Suppressor macrophage treated with lipopolysaccharide for 1 hour (primary cell): ENCODE measurements at places on chromosomes 6 and 20.

DNA sequence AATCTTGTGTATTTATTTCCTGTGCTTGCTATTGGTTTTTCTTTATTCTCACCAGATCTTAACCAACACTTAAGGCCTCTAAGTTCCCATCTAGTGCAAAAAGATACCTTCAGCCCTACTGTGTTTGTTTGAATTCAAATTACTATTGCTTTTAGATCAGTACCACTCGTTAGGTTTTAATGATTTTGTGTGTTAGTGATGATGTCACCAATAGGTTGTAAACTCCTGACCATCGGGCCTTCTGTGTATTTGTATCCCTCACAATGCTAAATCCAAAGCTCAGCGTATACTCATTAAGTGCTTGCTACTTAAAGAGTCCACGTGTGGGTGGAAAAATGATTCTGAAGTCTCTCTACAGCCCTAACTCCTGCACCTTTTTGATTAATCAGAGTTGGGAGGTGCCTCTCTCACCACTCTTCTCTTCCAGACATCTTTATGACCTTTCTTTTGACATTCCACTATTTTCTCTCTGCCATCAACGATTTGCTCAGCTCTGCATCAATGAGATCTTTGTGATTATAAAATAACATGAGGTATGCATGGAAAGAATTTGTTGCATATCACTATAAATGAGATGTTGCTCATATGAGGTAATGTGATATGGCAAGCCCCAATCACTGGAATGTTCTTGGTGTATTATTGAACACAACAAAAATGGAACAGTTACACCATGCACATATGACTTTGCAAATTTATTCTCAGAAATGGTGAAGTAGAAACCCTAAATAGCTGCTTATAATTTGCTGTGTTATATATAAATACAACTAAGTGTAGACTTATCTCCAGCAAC lies 55.1 kb upstream of the LAMA2 start:
- no peak for DNase-seq

DNA sequence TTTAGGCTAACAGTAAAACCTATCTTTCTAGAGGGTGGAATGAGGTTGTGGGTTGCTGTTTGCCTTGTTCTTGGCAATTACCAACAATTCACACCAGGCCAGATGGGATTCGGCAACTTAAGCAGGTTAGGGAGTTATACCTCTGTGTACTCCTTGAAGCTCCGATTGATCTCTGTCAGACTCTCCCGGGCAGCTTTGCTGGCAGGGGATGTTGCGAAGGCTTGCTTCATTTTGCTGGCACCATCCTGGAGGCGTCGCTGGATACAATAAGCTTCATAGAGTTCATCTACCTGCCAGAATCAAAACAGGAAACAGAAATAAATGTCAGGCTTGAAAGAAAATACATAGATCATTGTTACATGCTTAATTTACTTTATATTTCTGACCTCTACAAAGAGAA lies 66.4 kb upstream of the ARMH2 start:
- no peak for DNase-seq

DNA sequence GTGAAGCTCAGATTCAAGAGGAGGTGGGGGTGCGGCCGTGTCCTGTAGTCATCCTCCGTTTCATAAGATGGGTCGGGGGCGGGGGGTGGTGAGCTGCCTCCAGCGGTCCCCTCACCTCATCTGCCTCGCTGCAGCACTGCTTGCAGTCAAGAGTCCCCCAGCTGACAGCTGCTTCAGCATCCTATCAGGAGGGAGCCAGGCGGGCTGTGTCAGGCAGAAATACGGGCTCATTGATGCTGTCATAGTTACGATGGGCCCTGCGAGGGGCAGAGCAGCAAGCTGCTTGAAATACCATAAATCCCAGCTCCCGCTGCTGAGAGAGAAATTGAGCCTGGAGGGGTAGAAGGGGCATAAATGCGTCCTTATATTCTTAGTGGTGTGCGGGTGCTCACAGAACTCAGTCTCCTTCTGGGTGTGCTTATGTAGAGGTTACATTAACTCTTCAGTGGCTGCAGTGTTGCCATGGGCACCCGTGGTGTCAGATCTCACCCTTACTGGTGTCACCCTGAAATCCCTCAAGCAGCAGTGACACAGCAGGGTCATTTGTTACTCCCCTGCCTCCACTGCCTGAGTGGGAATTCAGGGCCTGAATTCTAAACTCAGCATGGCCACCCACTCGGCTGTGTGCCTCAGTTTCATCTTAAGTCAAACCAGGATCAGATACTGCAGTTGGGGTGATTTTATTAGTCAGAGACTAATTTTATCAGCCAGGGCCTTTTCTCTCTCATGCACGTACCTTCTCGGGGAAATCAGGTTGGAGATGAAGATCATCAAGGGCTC lies 21.8 kb downstream of the CCDC167 start:
- no peak for DNase-seq

DNA sequence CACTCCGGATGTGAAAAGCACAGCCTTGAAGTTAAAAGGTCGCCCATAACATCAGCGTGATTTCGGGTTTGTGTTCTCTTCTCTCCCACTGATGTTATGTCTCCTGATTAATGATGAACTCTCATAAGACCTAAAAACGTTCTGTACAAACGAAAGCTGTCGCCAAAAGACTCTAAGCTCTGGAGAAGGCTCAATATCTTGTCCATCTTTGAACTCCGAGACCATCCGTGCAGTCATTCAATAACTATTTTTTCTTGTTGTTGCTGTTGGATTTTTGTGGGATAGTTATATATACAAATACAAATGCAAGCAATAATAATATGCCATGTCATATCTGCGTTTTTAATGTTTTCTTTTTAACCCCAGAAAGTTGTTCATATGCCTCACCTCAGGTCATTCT lies 291.8 kb upstream of the MARCKS start:
- no peak for DNase-seq

DNA sequence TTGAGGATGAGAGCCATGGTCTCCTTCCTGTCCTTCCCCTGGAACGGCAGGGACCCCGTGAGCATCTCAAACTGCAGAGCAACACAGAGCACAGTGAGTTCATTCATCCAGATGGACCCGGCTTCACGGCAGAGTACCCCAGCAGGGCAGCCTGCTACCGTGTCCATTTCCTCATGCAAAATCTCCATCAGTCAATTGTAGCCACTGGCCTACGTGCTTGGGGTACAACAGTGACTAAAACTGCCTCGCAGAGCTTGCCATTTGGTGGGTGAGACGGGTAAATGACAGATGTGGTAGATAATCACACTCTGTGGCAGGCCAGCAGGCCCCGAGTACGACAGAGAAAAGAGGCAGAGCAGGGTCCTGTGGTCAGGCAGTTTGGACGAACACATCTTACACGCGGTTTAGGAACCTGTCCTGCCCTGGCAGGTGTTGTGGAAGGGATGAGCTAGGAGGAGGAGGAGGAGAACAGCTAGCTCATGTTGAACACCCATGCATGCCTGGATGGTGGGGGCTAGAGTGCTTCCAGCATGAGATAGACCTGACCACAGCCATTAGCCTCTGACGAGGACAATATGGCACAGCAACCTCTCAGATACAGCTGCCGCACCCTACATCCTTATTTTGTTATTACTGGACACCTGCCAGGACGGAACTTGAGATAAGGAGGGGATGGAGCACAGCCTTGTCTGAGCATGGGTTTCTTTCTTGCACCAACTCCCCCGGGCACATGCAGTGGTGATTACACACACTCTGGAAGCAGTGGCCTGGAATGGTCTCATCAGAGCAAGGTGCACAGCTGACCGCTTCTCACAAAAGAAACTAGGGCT lies 95.6 kb downstream of the RAMACL start:
- DNase-seq: no peak

GRCh38 chr20:62032609-62033368 lies 32.9 kb downstream of the TAF4 start:
- no peak for DNase-seq

DNA sequence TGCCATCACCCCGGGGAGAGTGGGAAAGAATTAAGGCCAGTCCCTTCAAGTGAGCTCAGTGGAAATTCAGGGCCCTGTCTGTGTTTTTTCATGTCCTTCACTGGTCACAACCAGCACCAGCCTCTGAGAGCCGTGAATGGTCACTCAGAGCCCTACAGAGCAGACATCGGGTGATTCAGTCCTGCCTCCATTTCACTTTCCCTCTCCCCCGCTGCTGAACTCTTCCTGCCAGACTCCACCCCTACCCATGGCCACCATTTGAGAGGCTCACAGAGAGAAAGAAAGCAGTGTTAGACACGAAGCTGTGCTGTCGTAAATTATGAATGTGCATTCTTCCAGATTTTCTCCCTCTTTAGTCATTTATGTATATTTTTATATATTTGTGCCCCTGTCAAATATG lies 5.4 kb downstream of the R3HDML start:
- peak; percentile 9 for DNase-seq

- DNase-seq: peak; percentile 53
Measured at GRCh38 chr20:51554538-51555165, 12.1 kb upstream of the NFATC2 start.

DNA sequence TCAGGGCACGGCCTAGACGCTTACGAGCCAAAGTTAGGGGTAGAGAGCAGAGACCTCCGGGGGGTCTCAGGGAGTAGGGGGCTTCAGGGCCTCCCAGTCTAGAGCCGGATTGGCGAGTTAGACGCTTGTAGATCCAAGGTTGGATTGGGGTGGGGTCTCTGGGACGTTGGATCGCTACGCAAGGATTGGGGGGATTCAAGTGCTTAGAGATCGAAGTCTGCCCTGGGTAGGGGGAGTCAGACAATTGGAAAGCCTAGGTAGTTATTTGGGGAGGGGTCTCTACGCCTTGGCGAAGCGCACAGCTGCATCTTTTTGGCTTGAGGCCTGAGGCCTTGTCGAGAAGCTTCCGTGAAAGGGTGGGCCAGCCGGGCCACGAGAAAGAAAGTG lies 469 bp downstream of the STX16 start:
- DNase-seq: no peak

GRCh38 chr6:143564484-143565017 lies 53.0 kb upstream of the FUCA2 start:
- no peak for DNase-seq

- peak; percentile 50 for DNase-seq
Measured at GRCh38 chr6:132790450-132790849, 8.0 kb downstream of the SLC18B1 start.

GRCh38 chr6:33820784-33821520 lies 17.1 kb upstream of the MLN start:
- no peak for DNase-seq

DNA sequence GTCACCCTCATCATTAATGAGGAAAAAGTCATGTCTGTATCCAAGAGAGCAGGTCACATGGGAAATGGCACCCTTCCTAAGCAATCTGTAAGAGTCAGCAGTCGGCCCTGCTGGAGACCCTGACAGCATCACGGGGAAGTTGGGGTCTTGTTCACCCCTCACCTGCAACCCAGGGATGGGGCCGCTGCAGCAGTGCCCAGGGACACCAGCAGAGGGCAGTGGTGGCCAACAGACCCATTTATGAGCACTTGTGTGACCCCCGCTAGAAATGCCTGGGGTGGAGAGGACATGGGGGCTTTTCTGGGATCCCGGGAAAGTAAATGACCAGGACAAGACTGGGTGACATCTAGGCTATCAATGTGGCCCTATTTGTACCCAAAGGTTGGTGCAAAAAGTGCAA lies 35.9 kb downstream of the ANKRD60 start:
- peak; percentile 15 for DNase-seq

- no peak for DNase-seq
Measured at GRCh38 chr6:7545316-7546019, 4.0 kb downstream of the DSP start.

- DNase-seq: no peak
Measured at GRCh38 chr6:160962835-160963623, 28.5 kb upstream of the MAP3K4 start.

DNA sequence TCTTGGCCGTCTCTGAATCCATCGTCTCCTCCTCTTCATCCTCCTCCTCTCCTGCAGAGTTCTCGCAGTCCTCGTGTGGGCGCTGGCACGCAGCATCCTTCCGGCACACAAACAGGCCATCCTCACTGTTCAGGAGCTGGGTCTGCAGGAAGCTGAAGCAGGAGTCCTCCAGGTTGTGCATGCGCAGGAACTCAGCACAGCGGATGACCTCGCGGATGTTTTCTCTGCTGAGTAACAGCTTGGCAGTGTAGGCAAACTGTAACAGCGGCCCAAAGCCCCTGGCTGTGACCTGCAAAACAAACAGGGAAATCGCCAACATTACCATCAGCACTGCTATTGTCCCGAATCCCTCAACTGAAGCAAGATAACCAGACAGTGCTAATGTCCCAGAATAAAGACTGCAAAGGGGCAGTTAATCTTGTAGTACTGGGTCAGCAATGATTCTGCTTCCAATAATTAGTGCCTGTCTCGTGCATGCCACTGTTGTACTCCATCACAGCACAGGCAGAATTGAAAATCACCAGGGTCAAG lies 57.4 kb downstream of the GJA10 start:
- no peak for DNase-seq

GRCh38 chr6:80674669-80675068 lies 568.2 kb downstream of the BCKDHB start:
- no peak for DNase-seq

GRCh38 chr6:96227135-96227534 lies 211.4 kb downstream of the FUT9 start:
- no peak for DNase-seq

- no peak for DNase-seq
Measured at GRCh38 chr20:60540591-60540990, 582.4 kb downstream of the CDH26 start.

GRCh38 chr20:52534616-52535015 lies 343.0 kb upstream of the ZFP64 start:
- DNase-seq: no peak
